Activated naive CD4-positive, alpha-beta T cell (primary cell): ENCODE measurements at places on chromosomes 7 and 10.

GRCh38 chr7:42414941-42415505 is 178.0 kb upstream of the GLI3 start:
- no peak for DNase-seq

DNA sequence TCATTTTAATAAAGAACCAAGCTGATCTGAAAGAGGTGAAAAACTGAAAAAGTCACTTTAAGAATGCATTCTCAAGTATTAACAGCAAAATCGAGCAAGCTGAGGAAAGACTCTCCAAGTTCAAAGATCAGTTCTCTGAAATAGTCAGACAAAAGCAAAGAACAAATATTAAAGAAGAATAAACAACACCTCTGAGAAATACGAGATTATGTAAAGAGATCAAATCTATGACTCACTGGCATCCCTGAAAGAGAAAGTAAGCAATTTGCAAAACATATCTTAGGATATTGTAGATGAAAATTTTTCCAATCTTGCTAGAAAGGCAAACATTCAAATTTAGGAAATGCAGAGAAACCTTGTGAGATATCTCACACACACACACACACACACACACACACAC is 138.4 kb upstream of the HGF start:
- no peak for DNase-seq

DNA sequence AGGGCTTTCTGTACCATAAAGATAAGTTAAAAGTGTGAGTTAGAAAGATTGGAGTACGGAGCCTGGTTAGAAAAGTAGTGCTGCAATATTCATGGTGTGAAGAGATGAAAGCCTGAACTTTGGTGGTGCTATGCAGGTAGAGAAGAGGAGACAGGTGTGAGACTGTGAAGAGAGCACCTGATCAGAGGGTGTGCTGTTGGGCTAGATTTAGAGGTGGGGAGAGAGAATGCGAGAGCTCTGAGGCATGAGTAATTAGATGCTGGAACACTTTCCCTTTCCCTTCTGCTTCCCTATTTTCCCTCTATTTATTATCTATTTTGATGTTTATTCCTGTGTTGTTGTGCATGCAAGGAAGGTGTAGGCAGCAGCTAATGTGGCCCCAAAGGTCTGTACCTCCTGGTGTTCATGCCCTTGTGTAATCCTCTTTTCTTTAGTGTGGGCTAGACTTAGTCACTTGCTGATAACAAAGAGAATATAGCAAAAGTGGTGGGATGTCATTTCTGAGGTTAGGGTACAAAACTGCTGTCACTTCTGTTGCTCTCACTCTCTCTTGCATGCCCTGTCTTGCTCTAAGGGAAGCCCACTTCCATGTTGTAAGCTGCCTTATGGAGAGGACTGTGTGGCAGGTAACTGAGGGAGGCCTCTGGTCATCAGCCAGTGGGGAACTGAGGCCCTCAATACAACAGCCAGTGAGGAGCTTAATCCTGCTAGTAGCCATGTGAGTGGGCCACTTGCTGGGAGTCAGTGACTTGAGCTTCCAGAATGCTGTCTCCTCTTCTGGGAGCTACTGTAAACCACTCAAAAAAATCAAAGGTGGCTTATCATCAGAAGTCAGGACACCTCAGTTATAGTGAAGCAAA is 2.6 kb upstream of the ATXN7L1 start:
- no peak for DNase-seq

DNA sequence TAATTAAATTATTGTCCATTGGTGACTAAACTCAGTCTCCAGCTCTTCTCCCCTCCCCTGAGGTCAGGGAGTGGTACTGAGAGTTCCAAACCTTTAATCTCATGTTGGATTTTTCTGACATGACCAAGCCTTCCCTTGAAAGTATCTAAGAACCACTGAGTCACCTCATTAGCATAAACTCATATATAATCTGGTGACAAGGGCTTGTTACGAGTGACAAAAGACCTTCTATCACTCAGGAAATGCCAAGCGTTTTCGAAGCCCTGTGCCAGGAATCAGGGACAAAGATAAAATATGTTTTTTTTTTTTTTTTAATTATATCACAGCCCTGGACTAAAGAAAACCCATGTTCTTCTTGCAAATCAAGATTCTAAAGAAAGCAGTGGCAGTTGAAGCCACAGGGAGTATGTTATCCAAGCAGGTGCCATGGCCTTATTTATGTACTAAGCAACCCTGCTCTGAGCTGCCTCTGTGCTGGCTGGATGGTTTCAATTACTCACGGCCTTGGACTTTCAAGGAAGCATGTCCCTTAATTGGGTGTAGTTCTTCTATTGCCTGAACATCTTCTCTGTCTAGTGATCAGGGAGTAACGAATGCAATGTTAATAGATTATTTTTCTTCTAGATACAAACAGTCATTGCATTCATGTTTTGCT is 169.0 kb upstream of the PRKCQ start:
- DNase-seq: no peak

GRCh38 chr10:127986531-127987466 is 79.9 kb downstream of the PTPRE start:
- no peak for DNase-seq

GRCh38 chr7:80833289-80834268 is 85.3 kb downstream of the SEMA3C start:
- DNase-seq: no peak

DNA sequence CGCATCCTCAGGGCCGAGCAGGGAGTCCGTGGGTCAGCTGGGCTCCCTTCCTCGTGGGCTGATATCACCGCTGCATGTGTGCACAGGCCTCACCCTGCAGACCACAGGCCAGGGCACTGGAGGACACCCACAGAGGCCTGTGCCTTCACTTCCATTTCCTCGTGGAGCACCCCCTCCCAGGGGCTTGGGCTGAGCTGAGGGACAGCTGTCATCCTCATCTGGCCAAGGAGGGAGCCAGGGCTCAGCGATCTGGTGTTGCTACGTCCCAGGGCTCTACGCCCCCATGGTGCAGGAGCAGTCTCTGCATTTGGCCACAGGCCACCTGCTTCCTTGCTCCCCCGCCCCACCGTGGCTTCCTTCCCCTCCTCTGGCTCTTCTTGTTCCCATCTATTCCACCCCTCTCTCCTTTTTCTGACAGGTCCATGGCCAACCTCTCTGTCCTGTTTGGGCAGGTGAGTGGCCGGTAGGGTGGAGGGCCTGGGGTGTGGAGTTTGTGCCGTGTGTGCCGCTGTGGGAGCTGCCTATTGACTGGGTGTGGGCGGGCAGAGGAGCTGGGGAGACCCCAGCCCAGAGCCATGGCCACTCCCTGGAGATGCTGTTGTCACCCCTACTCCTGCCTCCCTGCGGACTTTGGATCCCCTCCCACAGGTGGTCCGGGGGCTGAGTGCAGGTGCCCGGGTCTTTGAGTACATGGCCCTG is 8.3 kb upstream of the ASIC3 start:
- no peak for DNase-seq

DNA sequence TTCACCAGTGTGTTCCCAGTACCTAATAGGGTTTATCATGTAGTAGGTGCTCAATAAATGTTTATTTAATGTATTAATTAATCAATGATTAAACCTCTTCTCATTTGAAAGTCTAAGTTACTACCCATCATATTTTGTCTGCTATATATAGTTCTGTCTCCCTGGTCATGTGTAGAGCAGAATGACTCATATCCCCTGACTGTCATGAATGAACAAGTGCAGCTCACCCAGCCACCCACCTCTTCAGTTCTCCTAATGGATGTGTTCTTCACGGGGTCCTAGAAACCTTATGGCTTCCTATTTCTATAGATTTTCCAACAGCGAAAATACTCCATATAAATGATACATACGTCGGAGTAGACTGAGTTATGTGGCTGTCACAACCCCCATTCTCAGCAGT is 64.5 kb downstream of the HIF1AN start:
- DNase-seq: no peak

- no peak for DNase-seq
Observed at GRCh38 chr10:98167191-98167590, 32.7 kb downstream of the R3HCC1L start.

- DNase-seq: no peak
Observed at GRCh38 chr10:34313353-34313752, 501.7 kb downstream of the PARD3 start.

GRCh38 chr10:31362023-31362641 is 43.1 kb downstream of the ZEB1 start:
- DNase-seq: no peak

GRCh38 chr7:95907337-95907736 is 135.0 kb downstream of the DYNC1I1 start:
- DNase-seq: no peak
